Testis (tissue), 5 donors: ENCODE measurements at places on chromosomes 5 and 9.

- no peak for DNase-seq
- no peak overlapping the region for H3K4me3 ChIP-seq
- H3K27me3 ChIP-seq = no peaks in the 10 kb centered on the region
These were observed 40.8 kb upstream of the ROPN1L start for GRCh38 chr5:10400831-10401230.

DNA sequence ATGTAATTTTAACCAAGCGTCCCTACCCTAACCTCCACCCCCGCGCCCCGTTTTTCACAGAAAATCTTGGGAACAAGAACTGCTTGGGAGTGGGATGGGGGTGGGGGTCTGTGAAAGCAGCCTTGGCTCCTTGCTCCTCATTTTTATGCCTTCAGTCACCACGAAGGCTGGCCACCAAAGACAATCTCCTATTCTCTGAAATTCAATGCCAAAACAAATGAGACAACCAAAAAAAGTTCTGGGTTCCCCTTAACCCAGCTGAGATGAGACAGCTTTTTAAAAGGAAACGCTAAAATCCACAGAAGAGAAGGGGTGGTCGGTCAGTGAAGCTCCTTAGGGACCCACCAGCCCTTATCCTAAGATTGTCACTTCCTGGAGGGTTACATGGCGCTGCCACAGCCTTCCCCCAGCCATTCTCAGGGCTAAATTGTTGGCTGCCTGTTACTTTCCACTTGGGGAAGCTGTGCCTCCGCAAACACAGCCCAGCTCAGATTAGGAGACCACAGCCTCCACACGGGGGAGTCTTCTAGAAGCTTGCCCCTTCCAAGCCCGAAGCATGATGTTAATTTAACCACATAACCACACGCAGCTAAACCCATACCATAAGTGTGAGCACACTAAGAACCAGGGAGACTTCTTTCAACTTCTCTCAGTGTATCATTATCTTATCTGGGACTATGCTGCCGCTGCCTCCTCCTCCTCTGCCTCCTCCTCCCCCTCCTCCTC lies 136.3 kb downstream of the FOXD1 start:
- no peaks in the 10 kb centered on the region for H3K36me3 ChIP-seq
- peak; percentile 42 for DNase-seq
- H3K4me1 ChIP-seq = no peaks in the 10 kb centered on the region
- no peaks in the 10 kb centered on the region for H3K27me3 ChIP-seq
- H3K4me3 ChIP-seq = no peak overlapping the region

DNA sequence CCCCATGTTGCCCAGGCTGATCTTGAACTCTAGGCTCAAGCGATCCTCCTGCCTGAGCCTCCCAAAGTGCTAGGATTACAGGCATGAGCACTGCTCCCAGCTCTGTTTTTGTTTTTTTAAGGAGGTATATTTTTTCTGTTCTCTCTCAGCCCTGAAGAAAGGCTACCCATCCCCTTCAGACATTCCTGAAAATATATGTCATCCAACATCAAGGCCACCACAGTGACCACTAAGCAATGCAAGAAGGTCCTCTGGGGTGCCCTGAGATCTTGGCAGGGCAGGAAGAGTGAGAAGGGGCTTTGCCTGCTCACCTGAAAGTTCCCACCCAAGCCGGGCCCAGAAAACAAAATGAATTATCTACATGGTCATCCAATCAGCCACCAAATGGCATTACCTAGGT lies 47.8 kb upstream of the IL17B start:
- no peaks in the 10 kb centered on the region for H3K36me3 ChIP-seq
- no peak for DNase-seq
- H3K4me1 ChIP-seq = peaks cover 56% of the 10 kb centered on the region
- peak overlapping the region; percentile 60 for H3K27ac ChIP-seq

- no peaks in the 10 kb centered on the region for H3K4me1 ChIP-seq
- H3K4me3 ChIP-seq = no peak overlapping the region
- DNase-seq = no peak
- H3K36me3 ChIP-seq = no peaks in the 10 kb centered on the region
- no peak overlapping the region for H3K27ac ChIP-seq
- H3K27me3 ChIP-seq = no peaks in the 10 kb centered on the region
These were observed 20.2 kb upstream of the ALDOB start for GRCh38 chr9:101455656-101456240.

DNA sequence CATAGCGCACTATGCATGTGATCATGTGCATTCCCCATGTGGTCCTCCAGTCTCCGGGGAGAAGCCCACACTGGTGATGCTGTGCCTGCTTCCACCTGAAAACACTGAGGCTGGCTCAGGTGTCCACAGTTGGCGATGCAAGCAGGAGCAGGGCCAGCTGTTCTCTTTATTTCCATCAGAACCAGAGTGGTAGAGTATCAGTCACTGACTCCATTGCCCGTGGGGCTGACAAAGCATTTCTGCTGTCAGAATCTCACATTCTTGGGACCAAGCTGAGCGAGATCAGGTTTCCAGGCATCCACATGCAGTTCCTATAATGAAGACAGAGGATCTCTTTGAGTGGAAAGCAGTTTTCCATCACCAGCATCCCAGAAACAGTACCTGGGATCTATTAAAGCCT lies 52.5 kb downstream of the GADD45G start:
- H3K27ac ChIP-seq = no peak overlapping the region
- H3K36me3 ChIP-seq = no peaks in the 10 kb centered on the region
- no peak for DNase-seq
- H3K27me3 ChIP-seq = no peaks in the 10 kb centered on the region

DNA sequence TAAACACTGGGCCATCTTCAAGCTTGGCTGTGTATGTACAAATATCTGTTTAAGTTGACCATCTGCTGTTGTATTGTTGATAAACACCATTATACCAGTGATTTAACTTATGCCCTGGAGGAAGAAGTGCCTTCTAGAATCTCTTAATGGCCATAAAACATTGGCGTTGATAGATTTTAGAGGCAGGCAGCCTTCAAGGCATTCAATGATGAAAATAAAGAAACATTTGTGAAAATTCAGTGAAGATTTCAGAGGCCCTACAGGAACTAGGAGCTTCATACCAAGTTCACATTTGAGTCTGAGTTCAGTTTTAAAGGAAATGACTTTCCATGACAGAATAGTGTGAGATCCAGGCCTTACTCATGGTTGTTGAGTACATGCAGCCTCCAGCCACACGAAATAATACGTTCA lies 52.2 kb downstream of the MAP1B start:
- H3K4me3 ChIP-seq = no peak overlapping the region
- H3K4me1 ChIP-seq = peaks cover 21% of the 10 kb centered on the region
- no peak for DNase-seq
- no peak overlapping the region for H3K27ac ChIP-seq
- H3K36me3 ChIP-seq = no peaks in the 10 kb centered on the region
- H3K27me3 ChIP-seq = no peaks in the 10 kb centered on the region

- no peak for DNase-seq
- no peaks in the 10 kb centered on the region for H3K36me3 ChIP-seq
- H3K27ac ChIP-seq = no peak overlapping the region
These were observed 80.2 kb upstream of the HTR4 start for GRCh38 chr5:148734518-148734917.

- H3K4me1 ChIP-seq = peaks cover 24% of the 10 kb centered on the region
- no peak for DNase-seq
- H3K27ac ChIP-seq = no peak overlapping the region
- H3K36me3 ChIP-seq = no peaks in the 10 kb centered on the region
- H3K27me3 ChIP-seq = no peaks in the 10 kb centered on the region
These were observed 1.7 kb upstream of the ALDH1B1 start for GRCh38 chr9:38390851-38391250.

DNA sequence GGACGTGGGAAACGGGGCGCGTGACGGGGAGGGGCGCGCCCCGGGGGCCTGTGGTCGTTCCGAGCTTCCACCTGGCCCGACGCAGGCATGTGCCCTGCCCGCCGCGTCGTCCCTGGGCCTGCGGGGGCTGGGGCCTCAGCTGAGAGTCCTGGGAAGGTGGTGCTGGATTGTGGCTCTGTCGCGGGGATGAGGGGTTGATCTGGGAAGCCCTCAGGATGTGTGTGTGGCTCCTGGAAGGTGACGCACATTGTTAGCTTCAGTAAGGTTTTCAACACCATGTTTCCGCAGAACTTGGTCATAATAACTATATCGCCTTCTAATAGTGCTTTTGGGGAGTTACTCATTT lies 589.1 kb downstream of the MTRR start:
- peak; percentile 28 for DNase-seq
- peak overlapping the region; percentile 93 for H3K4me3 ChIP-seq
- H3K27me3 ChIP-seq = no peaks in the 10 kb centered on the region
- no peaks in the 10 kb centered on the region for H3K36me3 ChIP-seq

DNA sequence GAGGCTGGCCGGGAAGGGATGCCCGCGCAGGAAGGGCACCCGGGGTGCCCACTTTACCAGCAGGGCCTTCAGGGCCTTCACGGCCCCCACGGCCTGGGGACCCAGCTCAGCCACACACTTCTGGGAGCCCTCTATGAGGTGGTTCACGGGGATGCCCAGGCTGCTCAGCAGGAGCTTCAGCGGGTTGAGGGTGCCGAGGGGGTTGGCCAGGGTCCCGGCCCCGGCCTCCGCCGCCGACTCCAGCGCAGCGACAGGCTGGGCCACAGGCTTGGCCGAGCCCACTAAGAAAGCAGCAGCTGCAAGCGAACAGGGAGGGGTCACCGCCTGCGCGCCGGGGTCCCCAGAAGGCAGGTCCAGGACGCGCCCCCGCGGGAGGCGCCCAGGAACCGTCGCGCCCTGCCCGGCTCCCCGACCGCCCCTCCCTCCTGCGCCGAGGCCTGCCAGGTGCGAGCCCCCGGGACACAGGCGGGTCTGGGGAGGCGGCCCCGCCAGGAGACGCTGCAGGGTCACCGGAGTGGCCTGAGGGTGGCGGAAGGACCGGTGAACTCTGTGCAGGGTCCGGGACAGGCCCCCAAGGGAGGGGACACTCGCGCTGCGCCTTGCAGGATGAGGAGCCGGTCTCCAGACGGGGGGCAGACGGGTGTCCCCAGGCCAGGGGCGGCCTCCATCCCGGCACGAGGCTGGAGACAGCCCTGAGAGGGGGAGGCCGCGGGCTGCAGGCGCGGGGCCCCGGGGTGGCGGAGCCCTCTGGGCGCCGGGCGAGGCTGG lies 572 bp downstream of the SCGB3A1 start:
- peak; percentile 14 for DNase-seq
- peaks cover 3% of the 10 kb centered on the region for H3K4me1 ChIP-seq
- no peaks in the 10 kb centered on the region for H3K27me3 ChIP-seq
- peak overlapping the region; percentile 48 for H3K4me3 ChIP-seq
- no peaks in the 10 kb centered on the region for H3K36me3 ChIP-seq

- no peak overlapping the region for H3K27ac ChIP-seq
- no peak overlapping the region for H3K4me3 ChIP-seq
- no peak for DNase-seq
- H3K27me3 ChIP-seq = no peaks in the 10 kb centered on the region
These were observed 330.2 kb upstream of the NREP start for GRCh38 chr5:112087222-112087621.
